ENCODE measurements at places on chromosomes 12 and 14.

- no peak for DNase-seq
Observed at GRCh38 chr12:111014547-111014946, 94.2 kb upstream of the MYL2 start.

DNA sequence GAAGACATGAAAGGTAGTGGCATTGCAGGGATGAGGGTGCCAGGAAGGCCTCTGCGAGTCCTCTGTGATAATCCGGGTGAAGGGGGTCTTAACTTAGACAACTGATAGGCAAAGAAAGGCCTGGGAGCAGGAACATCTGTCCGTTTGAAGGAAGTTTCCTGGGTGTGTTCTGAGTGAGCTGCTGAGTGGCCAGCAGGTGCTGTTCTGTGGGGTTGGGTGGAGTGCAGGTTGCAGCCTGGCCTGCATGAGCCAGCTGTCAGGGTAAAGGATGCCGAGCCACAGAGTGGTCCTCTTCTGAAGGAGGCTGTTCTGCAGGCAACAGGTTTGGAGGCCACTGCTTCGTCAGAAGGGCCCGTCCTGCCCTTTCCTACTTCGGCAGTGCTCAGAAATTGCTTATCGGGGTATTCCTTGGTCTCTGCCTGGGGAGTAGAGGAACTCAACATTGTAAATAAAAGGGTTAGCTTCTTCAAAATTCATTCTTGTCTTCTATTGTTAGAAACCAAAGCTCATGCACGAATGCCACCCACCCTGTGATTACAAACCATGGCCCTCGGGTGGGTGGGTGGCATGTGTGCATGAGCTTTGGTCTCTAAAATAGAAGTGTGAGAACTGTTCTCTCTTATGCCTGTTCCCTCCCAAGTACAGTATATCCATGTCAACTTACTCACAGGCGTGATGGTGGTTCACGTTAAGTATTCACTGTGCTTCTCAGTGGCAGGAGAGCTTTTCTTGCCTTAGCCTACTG, 118.9 kb downstream of the CHST11 start:
- no peak for DNase-seq

DNA sequence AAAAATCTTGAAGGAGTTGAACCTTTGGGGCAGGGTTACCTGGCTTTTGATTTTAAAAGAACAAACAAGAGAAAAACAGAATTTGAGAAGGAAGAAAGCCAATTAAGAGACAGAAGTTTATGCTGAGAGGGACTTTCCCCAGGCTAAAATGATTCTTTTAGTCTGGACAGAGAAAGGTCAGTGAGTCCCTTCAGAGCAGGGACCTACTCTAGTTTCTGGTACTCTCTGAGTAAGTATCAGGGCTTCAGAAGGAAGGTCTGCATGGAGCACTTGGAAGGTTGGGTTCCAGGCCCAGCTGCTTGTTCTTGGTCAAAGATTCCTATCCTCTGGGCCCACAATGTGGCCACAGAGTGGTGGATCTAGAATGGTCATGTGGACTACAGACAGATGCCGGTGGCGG, 59.6 kb downstream of the KLRG1 start:
- no peak for DNase-seq

DNA sequence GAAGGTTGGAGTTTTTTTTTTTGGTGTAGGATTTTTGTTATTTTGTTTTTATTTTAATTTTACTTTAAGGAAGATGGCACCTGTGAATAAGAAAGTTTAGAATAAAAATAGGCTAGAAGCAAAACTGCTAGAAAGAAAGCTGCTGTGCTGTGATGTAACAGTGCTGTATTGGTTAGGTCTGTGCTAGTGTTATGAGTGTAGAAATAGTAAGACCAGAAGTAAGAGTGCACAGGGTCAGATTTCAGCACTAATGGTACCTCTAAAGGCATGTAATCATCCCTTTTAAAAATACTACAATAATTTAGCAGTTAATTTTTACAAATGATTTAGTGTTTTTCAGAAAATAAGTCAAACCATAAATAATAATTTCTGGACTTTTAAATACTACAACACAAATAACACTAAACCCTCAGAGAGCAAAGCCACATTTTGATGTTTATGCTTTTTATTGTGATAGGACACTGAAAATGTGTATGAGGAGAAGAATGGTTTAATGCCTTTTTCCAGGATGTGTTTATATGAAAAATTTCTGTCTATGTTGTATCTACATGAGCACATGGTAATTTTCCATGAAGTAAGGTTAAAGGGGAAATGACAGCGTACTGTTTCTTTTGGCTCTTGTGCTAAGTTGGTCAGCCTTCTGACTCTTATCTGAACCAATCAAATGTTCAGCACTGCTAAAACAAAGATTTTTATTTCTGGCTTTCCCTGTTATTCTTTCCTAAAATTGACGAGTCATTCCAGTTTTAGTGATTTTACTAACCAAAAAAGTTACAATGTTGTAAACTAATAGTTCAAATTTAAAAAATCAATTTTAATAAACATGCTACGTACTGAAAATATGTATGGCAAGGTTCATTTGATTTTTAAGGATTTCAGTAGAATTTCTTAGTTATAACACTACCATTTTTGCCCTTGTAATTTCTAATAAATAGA, 96.1 kb downstream of the PPHLN1 start:
- DNase-seq = no peak

DNA sequence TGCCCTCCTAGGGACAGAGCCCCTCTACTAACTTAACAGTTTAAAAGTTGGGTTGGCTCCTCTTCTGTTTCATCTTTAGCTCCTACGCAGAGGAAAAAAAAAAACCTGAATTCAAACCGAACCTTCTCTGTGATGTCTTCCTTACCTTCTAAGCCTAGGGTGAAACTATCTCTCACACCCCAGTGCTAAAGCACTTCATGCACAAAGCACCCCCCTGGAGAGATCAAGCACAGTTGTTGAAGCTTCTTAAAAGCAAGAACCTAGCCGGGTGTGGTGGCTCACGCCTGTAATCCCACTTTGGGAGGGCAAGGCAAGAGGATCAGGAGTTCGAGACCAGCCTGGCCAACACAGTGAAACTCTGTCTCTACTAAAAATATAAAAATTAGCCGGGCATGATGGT, 37.6 kb downstream of the CORO1C start:
- DNase-seq = no peak

GRCh38 chr12:5988088-5988487, 43.0 kb upstream of the ANO2 start:
- no peak for DNase-seq

- no peak for DNase-seq
Observed at GRCh38 chr12:121765573-121765972, 27.9 kb downstream of the RHOF start.
